ENCODE measurements at places on chromosomes 2 and 18. TPM values are rescaled to one million over a fixed set of nuclear protein-coding genes. Genes with fewer than 3 reads are reported as not detected.

The ALLC gene
- not detected for total RNA-seq

The BBS5 gene
- total RNA-seq: 5.7 TPM

The FAM210A gene
- 18.8 TPM for total RNA-seq

The CAPN14 gene
- 0.12 TPM for total RNA-seq

The LYPD1 gene
- 21.7 TPM for total RNA-seq

The GCG gene
- not detected for total RNA-seq

The DNMT3A gene
- 14.8 TPM for total RNA-seq

The PTPRN gene
- 0.25 TPM for total RNA-seq

The IL36A gene
- total RNA-seq: not detected

The DLGAP1 gene
- 2.4 TPM for total RNA-seq

The CWC22 gene
- 24.2 TPM for total RNA-seq

The SRD5A2 gene
- not detected for total RNA-seq

The IL36B gene
- total RNA-seq: not detected

The CRYGC gene
- not detected for total RNA-seq

The TRIM43 gene
- total RNA-seq: not detected

The CDK5R2 gene
- total RNA-seq: not detected

The SLC11A1 gene
- 0.19 TPM for total RNA-seq

The NOL4 gene
- not detected for total RNA-seq

The PRKAG3 gene
- 0.40 TPM for total RNA-seq

The TWIST2 gene
- total RNA-seq: 17.8 TPM

The MAPK4 gene
- under 0.01 TPM for total RNA-seq

The PAIP2B gene
- total RNA-seq: 0.26 TPM

The TMEM198 gene
- total RNA-seq: 1.3 TPM

The SAG gene
- total RNA-seq: not detected

The DOK6 gene
- total RNA-seq: 3.0 TPM

The LONRF2 gene
- total RNA-seq: 0.13 TPM

The FEV gene
- total RNA-seq: not detected

The RBM44 gene
- total RNA-seq: 0.56 TPM

The CELF4 gene
- under 0.01 TPM for total RNA-seq

The HS1BP3 gene
- total RNA-seq: 23.9 TPM

The RUFY4 gene
- not detected for total RNA-seq

The ZNF804A gene
- 0.25 TPM for total RNA-seq

The MC5R gene
- not detected for total RNA-seq

The CNTNAP5 gene
- not detected for total RNA-seq

The DSC3 gene
- under 0.01 TPM for total RNA-seq

The MEP1B gene
- total RNA-seq: not detected

The COX7A2L gene
- 148 TPM for total RNA-seq

The CNRIP1 gene
- total RNA-seq: 23.8 TPM

The MC2R gene
- total RNA-seq: not detected

The MROH2A gene
- total RNA-seq: not detected

The SGO2 gene
- 6.0 TPM for total RNA-seq

The MAB21L4 gene
- not detected for total RNA-seq

The CDC42EP3 gene
- total RNA-seq: 4.5 TPM

The SF3B6 gene
- total RNA-seq: 116 TPM

The VWA3B gene
- not detected for total RNA-seq

The ESPNL gene
- 0.40 TPM for total RNA-seq

The ADD2 gene
- total RNA-seq: 0.06 TPM

The FTCDNL1 gene
- total RNA-seq: 0.53 TPM

The SCN2A gene
- 2.4 TPM for total RNA-seq

The CNGA3 gene
- 0.13 TPM for total RNA-seq

The UGT1A3 gene
- total RNA-seq: not detected

The ASB18 gene
- total RNA-seq: not detected

The DNAJB2 gene
- 39.4 TPM for total RNA-seq

The LOXHD1 gene
- total RNA-seq: not detected

The SPRED2 gene
- 18.2 TPM for total RNA-seq

Measured in aortic smooth muscle cell (primary cell).